ENCODE measurements at places on chromosomes 4 and X.

DNA sequence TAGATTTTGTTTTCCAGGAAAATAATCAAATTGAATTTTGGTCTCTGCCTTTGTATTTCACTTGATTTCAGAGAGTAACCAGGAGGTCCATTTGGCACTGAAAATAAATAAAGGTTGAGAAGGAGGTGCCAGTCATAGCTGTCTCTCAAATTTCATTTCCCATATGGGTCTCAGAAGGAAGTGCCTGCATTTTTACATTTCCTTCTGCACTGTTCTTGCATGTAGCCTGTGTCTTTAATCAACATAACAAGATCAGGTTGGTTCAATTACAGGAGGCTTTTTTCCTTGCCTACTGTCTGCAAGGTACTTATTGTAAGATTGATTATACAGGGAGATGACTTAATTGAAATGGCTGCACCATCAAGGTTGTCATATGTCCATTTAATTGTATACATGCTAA lies 15.7 kb downstream of the LRRC66 start:
- DNase-seq, result no peak

DNA sequence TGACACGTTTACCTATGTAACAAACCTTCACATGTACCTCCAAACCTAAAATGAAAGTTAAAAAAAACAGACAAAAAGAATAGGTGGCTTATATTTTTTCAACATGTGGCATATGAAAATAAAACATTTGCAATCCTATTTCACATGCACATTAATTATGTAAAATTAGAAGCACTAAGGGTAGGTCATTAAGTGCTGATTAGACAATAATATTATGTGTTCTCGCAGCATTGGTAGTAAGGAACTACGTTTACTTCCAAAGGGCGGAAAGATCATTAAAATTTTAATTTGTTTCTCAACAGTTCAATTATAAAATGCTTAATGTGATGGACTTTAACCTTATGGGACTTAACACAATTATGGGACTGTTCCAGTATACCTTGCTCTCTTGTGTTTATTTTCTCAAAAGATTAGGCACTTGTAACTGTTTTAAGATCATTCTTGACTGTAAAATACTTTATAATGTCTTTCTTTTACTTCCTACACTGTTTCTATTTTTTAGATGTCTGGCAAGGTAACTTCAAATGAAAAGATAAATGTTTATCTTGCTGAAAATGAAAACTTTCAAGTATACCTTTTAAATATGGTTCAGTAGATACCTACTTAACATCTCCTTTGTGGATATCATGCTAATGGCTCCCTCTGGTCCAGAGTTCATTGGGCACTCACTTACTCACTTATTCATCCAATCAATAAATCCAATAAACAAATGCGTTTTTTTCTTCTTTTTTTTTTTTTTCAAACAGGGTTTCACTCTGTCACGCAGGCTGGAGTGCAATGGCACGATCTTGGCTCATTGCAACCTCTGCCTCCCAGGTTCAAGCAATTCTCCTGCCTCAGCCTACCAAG lies 202.0 kb downstream of the ARAP2 start:
- no peak for DNase-seq

DNA sequence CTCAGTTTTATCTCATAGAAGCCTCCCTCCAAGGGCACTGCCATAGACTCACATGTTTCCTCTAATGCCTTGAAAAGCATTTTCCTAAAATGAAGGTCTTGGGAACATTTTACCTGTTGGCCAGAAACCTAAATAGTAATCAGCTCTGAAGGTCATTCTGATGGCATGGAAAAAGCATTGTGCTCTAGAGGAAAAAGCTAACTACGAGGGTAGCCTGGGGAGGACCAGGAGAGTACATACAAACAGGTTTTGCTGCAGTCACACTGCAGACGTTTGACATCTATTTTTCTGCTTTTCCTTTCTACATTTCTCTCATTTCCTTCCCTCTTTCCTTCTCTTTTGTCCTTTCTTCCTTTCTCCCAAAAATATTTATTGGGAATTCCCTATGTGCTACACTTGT lies 103.3 kb upstream of the SORBS2 start:
- no peak for DNase-seq

- DNase-seq, result no peak
These were observed 114.0 kb upstream of the DCLK2 start for GRCh38 chr4:149964001-149964796.

DNA sequence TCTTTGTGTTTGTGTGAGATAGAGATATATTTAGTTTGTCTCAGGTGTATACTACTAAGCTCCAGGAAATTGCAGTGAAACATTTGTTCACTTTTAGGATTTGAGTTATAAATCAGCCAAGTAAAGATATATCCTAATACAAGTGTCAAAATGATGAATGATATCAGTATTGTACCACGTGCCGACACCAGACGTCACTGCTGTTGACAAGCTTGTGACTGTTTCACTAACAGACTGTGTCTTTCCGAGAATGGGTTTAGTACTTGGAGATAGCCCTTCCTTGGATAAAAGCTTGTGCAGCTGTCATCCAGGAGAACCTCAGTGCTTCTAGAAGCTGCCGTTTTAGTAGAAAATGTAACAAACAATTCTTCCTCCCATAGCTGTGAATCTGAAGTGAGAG lies 343.3 kb downstream of the FBXO8 start:
- no peak for DNase-seq

DNA sequence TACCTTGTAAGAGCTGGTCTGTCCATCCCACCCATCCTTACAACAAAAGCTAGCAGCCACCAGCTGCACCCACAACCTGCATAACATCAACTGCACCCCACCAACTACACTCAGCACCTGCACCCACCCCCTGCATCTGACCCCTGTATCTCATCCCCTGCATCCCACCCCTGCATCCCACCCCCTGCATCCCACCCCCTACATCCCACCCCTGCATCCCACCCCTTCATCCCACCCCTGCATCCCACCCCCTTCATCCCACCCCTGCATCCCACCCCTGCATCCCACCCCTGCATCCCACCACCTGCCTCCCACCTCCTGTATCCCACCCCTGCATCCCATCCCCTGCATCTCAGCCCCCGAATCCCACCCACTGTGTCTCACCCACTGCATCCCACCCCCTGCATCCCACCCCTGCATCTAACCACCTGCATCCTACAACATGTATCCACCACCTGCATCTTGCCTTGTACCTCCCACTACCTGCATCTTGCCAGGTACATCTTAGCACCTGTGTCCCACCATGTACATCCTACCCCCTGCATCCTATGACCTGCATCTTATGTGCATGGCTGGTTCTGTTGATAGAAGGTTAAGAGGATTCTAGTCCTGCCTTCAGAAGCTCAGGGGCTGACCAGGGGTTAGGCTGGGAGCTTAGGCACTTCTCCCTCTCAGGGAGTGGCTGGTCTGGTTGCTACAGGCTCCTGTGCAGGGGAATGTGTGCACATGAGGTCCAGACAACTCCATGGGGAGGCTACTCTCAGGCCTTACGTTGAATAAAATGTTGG lies 9.4 kb downstream of the TMEM271 start:
- DNase-seq, result no peak

- DNase-seq, result no peak
These were observed 371.1 kb upstream of the NDST4 start for GRCh38 chr4:115484479-115484878.

- no peak for DNase-seq
These were observed 100.7 kb upstream of the ZDHHC15 start for GRCh38 chrX:75623535-75623934.

- no peak for DNase-seq
These were observed 22.9 kb upstream of the USP53 start for GRCh38 chr4:119189638-119190037.

GRCh38 chr4:15754323-15754722 lies 23.8 kb upstream of the CD38 start:
- no peak for DNase-seq

- DNase-seq, result no peak
These were observed 31.4 kb downstream of the HOPX start for GRCh38 chr4:56649445-56650261.

DNA sequence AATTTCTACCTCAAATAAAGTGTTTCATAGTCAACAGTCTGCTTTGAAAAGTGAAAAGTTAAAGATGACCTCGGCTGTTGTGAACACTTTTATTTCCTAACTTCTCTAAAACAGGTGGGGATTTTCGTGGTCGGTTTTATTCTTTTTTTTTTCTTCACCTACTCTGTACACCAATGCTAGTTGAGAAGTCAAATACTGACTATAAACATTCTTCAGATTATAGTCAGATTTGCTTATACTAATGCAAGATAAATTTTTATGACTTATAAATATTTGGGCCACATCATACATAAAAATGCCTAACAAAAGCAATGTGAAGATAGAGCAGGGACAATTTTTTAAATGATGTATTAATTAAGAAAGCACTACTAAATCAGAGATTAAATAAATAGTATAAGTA lies 98.1 kb upstream of the GPR34 start:
- no peak for DNase-seq

DNA sequence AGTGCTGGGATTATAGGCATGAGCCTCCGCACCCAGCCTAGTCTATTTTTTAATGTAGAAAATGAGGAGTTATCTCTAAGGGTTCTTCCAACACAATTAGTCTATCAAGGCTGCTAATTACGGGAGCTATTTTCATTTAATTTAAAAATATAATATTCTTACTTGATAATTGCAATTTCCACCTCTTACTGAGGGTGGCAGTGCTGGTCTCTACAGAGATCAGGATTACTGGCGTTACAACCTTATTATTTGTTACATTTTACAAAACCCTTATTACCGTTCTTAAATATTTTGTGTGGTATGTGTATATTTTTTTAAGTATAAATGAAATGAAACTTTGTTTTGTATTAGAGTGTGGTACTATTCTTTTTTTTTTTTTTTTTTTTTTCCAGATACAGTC lies 17.6 kb upstream of the GK start:
- no peak for DNase-seq

DNA sequence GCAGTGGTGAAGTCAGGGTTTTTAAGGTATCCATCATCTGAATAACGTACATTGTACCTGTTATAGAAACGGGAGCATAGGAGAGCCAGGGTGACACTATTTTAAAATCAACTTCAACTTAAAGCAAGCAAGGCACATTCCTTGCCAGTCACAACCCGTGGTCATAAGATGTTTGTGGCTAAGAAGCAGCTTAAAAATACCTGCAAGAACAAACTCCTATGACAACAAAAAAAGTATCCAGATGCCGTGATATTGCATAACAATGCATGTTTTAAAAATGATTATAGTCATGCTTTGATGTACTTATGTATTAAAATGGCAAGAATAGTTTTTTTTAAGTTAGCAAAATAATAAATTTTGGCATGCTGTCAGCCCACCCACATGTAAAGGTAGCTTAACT lies 16.5 kb upstream of the SYNPO2 start:
- DNase-seq, result no peak

- DNase-seq, result no peak
These were observed 16.3 kb upstream of the NEUROG2 start for GRCh38 chr4:112532267-112532666.

- DNase-seq, result no peak
These were observed 54.7 kb upstream of the PRDM8 start for GRCh38 chr4:80142394-80143306.

GRCh38 chr4:75630174-75630936 lies at the start of gene CDKL2:
Gene CDKL2, minus strand, starts transcription at chr4:75630528. Its CDS starts 4,540 bp downstream, at chr4:75625988.
- DNase-seq, result peak; percentile 38

GRCh38 chrX:11188664-11189063 lies 77.5 kb downstream of the HCCS start:
- DNase-seq, result no peak

DNA sequence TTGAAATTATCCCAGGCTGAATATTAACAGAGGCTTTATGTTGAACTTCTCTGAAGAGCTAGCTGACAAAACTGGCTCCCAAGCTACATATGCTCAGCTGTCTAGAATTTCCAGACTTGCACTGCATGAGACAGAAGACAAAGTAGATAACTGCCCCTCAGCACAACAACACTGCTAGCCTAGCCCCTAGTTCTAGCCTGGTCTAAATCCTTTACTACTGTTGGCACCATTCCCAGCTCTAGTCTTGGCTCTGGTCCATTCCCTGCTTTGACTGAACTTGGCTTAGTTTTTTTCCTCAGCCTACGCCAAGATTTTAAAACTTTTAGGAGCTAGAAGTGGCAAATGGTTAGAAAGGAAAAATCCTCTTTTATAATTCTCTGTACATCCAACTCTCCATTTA lies 7.6 kb upstream of the OPHN1 start:
- DNase-seq, result peak; percentile 10

- DNase-seq, result no peak
These were observed 37.9 kb downstream of the FAT1 start for GRCh38 chr4:186685767-186686183.

DNA sequence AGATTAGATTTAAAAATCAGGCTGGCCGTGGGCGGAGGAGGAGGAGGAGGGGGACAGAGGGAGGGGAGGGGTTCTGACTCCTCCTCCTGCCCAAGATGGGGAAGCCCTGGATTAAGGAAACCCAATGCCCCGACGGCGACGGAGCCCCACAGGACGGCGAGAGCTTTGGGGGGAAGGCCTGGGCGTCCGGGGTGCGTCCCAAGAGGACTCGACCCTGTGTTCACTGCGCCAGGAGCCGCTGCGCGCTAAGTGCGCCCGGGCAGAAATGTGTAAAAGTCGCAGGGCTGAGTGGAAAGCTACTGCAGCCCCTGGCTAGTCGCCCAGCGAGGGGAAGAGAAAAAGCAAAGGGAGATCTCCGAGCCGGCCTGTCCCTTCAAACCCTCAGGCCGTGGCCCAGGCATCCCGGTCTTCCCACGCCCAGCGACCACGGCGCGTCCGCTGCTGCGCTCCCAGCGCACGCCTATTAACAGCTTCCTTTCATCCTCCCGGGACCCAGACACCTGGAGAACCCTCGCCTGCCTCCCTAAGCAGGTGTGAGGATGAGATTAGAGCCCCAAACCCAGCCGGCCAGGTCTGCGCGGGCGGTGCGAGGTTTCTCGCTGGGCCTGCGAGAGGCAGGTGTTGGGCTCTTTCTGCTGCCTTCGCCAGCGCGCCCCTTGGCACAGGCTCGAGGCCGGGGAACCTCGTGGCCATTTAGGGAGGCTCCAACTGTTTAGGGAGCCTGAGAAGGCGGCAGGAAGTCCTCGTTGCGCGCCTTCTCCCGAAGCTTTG lies 1.4 kb upstream of the RPS6KA3 start:
- peak; percentile 3 for DNase-seq

DNA sequence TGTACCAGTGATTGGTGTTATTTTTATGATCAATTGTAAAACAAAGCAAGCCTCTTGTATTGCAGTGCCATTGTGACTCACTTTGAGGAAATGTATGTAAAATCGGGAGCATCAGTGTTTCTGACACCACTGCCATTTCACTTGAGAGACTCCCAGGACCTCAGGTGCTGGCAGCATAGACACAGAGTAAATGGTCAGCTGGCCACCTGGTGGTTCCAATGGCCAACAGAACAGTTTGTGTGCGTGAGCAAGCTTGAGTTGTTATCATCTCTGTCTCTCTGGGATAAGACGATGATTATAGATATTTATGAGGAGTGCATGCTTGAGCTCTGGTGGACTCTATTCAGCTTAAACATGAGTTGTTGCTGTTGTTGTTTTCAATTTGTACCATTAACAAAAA lies 356.6 kb downstream of the GUCY2F start:
- DNase-seq, result no peak

DNA sequence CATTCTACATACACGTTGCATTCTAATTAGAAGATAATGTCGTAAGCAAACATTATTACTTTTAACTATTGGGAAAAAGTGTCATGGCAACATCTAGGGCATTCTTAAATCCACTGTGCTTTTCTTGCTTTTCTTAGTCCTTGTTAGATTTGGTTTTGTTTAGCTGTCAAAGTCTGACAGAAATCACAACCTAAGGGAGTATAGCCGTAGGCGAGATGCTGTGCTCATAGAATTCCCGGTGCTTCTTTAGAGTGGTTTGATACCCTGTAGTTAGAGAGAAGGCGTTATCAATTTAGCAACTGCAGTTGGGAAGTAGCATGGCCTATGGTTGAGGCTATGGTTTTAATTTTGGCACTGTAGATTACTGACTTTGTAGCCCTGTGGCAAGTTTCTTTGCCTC lies 45.7 kb downstream of the WWC2 start:
- DNase-seq, result no peak

- no peak for DNase-seq
These were observed 148.7 kb upstream of the NAP1L5 start for GRCh38 chr4:88846206-88846790.
